Fibroblast of the conjunctiva (primary cell): ENCODE measurements at places on chromosomes 4 and X.

DNA sequence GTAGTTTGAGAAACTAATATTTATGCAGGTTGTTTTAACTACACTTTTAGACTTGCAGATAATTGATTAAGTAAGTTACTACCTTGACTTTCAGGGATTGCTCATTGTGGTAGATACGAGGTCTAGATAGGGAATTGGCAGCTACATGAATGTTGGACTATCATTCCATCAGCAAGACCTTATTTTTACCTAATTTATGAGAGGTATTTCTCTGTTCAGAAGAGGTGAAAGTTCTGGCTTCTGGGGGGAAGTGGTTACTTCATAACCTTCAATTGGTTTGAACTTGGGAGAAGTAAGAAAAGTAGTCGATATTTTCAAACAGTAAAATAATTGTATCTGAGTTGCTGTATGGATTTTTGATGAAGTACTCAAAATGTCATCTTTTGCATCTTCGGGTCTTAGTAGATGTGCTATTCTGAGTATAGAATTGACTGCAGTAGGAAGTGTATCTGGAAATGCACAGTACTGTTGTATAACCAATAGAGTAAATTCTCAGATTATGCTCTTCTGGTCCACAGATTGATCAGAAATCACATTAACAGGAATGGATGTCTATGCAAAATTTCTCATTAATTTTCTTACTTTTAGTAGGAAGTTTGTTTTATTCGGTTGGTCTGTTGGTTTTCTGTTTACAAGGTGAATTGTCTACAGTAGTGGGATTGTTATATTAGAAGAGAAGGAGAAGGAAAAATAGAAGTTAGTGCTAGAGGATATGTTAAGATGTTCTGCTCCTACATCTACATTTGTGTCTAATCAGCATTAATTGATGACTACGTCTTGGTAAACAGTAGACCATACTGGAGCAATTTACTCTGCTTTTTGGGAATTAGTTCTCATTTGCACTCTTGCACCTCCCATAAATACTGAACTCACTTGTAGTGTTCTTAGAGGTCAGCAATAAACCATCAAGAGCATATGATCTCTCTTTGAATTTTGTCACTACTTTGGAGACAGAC is 3.0 kb downstream of the NFKB1 start:
- no peak for DNase-seq

- DNase-seq: no peak
These were observed 42.5 kb upstream of the CPLX1 start for GRCh38 chr4:868421-868820.

GRCh38 chrX:74023203-74023602 is 280.8 kb upstream of the ZCCHC13 start:
- DNase-seq: no peak

DNA sequence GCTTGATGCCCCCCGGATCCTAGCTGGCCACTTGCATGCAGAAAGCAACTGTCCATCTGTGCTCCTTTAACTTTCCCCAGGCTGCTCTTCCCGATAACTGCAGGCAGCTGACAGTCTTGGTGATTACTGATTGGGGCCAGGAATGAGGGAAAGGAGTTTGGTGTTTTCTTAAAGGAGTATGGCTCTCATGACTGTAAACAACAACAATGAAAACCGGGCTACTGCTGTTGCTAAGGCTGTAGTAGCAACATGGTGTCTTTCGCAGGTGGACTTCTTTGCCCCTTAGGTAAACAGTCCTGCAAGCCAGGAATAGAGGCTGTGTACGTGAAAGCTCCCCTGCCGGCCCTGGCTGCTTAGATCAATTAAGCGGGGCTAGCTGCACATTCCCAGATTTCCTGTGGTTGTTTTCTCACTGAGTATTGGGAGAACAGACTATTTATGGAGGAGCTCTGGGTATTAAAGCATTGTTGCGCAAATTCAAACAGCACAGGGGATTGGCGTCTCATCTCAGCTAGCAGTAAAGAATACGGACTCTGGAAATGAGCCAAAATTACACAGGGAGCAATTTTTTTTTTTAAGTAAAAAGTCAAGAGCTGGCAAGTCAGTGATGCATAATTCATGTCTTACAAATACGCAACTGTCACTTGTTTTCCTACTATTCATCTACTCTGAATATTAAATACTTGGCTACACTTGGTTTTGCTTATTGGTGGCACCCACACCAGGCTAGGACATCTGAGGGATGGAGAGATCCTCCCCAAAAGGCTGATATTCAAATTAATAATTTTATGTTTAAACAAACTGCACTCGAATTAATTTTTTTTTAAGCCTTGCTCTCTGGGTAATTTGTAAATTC is 61.6 kb upstream of the NAP1L5 start:
- peak; percentile 59 for DNase-seq

DNA sequence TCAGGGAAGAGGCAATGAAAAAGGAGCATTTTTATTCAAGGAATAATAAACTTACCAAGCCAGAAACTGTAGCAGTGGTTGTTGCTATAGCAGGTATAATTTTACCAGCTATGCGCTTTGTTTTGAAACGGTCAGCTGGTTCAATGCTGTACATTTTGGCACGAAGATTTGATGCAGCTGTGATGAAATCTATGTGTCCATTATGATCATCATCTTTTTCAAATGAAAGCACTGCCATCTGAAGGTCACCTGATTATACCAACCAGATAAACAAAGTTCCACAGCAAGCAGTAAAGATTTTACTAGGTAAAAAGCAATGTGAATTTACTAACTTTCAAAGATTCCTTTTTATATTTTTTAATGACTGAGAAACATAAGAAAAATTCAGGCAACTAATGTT is 66.4 kb downstream of the STAP1 start:
- DNase-seq: no peak

- DNase-seq: no peak
These were observed 110.7 kb downstream of the PSAPL1 start for GRCh38 chr4:7323872-7324650.

DNA sequence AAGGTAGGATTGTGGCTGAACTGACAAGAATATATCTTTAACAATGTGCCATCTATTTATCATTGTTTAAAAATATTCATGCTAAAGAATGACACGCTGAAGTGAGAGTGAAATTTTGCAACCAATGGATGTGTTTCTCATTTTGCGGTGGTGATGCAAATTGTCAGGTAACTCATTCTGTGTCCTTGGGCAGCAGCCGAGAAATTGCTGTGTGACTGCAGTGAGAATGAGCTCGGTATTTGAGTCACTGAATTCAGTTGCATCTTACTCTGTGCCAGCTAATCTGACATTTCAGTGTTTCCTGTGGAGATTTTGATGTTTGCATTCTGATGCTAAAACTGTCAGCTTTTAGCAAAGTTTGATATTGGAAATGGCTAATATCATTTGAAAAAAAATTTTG is 28.1 kb downstream of the MCUB start:
- no peak for DNase-seq

- no peak for DNase-seq
These were observed 34.7 kb downstream of the ADD1 start for GRCh38 chr4:2878346-2878745.

DNA sequence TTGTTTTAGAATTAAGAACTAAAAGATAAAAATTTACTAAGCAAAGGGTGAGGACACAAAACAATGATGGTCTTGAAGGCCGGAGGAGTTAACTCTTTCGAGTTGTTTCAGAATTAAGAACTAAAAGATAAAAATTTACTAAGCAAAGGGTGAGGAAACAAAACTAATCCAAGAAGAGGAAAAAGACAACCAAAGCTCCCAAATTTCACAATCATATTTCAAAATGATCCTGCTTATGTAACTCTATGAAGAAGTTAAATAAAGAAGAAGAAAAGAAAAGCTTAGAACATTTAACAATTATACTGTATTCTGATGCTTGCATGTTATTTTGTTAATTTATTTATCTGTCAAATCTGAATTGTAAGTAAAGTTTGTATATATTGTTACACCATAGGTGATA is 154.8 kb upstream of the SLIT2 start:
- no peak for DNase-seq

- DNase-seq: no peak
These were observed 13.0 kb downstream of the RGS12 start for GRCh38 chr4:3305610-3306371.

DNA sequence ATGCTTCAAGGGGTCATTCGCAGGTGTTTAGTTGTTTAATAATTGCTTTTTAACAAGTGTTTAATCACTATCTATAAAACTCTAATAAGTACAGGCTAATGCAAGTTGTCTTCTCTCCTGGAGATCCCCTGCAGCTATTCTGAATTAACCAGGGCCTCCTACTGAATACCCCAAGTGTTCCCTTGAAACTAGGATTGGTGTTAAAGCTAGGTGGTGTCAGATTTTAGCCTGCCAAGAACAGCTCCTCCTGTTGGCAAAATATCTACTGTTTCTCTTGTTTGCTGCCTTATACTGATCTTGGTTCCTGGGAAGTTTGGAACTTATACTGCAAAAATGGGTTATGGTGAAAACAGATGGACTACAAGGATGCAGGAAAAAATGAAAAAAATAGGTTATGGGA is 26.1 kb upstream of the TMEM154 start:
- no peak for DNase-seq

DNA sequence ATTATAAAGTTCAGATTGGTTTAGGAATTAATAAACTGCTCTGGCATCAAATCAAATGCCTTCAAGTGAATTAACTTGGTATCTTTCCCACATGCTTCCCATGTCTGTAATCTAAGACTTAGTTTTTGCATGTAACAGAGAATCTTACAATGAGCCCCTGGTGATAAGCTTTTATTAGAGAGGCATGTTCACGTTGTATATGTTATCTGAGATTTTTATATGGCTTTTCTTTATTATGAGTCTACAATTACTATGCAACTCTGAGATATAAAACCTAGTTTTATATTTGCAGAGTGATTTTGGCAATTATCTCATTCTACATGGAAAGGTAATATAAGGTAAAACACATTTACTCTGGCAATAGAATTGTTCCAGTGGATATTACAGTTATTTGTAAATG is 1578.4 kb upstream of the IGFBP7 start:
- no peak for DNase-seq

DNA sequence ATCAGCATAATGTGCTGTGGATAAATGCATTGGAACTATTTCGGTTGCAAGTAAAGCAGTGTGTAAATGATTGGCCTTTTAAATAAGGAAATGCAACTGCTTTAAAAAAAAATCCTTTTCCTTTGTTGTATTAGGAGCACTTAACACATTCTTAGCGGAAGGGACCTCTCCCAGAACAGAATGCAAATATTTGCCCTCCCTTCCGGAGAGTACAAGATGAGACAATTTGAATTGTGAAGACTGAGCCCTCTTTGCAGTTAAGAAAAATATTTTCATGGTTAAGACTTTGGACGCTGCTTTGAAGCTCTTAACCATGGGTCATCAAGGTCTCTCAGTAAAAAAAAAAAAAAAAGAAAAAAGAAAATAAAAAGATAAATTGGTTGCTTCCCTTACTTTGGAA is 9.5 kb upstream of the NOX1 start:
- no peak for DNase-seq

GRCh38 chr4:83780053-83780733 is 244.3 kb downstream of the GPAT3 start:
- DNase-seq: no peak

DNA sequence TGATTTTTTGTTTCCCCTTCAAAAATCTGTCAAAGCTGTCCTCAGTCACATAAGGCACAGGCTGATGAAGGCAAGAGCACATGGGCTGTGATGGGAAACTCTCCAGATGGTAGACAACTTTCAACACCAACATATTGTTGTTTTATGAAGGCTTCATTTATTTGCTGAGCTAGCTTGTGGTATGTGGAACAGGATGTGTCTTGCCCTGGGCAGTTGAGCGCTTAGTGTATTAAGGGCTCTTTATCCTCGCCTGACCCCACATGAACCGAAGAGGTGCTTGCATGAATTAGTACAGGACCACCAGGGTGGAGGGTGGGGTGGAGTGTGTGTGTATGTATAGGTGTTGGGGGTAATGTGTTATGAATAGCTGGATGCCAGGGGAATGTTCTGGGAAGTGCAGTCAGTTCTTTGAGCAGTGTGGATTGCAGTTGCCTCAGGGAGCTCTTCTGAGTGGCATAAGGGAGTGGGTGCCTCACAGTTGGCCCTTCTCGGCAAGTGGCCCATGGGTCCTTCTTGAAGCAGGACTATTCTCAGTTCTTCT is 103.1 kb downstream of the PHEX start:
- DNase-seq: no peak

GRCh38 chr4:145792429-145792828 is 112.5 kb downstream of the C4orf51 start:
- no peak for DNase-seq

GRCh38 chrX:51737091-51737490 is 6.2 kb upstream of the GSPT2 start:
- no peak for DNase-seq

- DNase-seq: no peak
These were observed 3.1 kb upstream of the CENPE start for GRCh38 chr4:103201253-103201652.

- peak; percentile 49 for DNase-seq
These were observed 102.2 kb downstream of the MXRA5 start for GRCh38 chrX:3244203-3244743.

- DNase-seq: no peak
These were observed 4.6 kb downstream of the TMEM255A start for GRCh38 chrX:120306630-120307029.

DNA sequence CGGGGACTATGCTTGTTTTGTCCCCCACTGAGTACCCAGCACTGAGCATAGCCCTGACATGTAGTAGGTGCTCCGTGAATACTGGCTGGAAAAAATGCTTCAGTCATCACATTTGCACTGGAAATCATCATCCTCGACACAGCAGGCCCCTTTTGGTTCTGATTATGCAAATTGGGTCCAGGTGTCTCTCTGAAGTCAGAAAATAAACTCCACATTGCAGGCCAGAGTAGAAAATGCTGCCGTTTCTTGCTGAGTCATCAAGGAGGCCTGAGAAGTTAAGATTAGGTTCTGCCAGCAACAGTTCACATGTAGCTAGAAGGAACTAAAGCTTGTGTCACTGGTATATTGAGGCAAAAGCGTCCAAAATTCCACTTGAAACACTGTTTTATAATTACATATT is 15.0 kb upstream of the STK32B start:
- DNase-seq: peak; percentile 51

DNA sequence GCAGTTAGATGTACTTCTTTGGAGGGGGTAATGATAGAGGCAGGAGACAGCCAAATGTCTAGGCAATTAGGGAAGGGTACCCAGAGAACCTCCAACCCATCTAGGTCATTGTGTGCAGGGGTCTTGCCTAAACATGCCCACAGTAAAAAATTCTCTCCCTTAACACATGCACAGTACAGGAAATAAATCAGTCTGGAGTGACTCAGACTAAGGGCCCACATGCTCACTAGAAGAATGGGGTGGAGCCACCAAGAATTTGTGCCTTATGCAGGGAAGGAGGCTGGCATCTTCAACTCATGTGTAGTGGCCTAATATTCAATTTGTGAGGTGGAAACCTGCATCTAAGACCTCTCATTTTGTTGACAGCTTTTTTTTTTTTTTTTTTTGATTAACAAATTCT is 945.3 kb upstream of the GRIA3 start:
- no peak for DNase-seq

- DNase-seq: no peak
These were observed 431.6 kb downstream of the GABRG1 start for GRCh38 chr4:45692131-45692735.

DNA sequence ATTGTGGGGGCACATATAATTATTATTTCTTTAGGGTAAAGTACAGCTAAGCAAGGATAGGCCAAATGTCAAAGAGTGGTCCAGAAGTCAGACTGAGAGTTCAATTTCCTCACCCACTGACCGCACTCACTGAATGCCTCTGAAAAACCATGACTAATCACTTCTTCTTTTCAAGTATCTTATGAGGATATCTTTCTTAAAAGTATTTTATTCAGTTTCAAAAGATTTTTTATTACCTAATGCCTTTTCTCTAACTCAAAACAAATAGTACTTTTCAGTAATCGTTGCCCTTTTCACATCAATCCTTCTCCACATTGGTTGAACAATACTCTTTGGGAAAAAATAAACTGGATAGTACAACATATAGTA is 61.7 kb upstream of the CAMK2D start:
- DNase-seq: no peak
